ENCODE measurements at places on chromosomes 16 and 17.

DNA sequence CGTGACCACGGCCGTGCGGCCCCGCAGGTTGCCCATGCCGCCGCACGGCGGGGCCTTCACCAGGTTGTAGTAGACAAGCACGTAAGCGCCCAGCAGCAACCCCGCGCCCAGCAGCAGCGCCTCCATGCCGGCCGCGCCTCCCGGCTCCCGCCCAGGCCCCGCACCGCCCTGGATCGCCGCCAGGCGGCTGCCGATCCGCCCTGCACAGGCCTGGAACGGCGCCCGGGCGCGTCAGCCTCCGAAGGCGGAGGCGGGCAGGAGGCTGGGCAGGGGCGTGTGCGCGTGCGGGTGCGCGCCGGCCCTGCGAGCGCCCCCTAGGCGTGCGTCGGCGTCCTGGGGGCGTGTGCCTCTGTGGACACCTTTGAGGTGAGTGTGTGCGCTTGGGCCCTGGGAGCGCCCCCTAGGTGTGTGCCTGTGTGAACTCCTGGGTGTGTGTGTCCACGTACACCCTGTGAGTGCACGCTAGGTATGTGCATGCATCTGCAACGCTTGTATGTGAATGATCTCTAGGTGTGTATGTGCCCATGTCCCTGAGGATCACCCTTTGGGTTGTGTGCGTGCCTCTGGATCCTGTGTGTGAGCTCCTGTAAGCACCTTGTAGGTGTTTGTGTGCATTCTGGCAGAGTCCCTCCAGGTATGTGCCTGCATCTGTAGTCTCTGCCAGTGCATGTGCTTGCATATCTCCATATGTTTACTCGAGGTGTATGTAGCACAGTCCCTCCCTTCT is at the start of gene DHRS13:
DHRS13 (minus strand) TSS at position 261 of the 727 bp plus-strand sequence; CDS start at position 126, 135 bp downstream.
- ATAC-seq: peak; percentile 95

DNA sequence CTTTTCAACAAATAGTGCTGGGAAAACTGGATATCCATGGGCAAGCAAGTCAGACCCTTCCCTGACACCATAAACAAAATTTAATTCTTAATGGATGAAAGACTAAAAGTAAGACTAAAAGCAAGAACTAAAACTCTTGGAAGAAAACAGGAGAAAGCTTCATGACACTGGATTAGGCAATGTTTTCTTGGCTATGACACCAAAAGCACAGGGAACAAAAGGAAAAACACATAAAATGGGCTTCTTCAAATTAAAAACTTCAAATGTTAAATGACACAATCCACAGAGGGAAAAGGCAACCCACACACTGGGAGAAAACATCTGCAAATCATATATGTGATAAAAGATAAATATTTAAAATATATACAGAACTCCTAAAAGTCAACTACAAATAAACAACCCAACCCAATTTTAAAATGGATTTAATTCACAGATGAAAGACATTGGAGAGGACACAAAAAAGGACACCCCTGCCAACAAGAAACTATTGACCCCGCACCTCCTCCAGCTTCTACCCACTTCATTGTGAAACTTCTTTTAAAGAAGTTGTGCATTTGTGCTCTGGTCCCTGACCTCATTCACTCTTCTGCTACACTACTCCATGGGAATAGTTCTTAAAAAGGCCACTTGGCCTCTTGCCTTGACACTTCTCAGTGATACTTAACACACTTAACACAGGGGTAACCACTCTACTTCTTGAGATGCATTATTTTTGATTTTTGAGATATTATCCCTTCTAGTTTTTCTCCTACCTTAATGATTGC is 80.3 kb downstream of the TRIM37 start:
- ATAC-seq: peak; percentile 45

DNA sequence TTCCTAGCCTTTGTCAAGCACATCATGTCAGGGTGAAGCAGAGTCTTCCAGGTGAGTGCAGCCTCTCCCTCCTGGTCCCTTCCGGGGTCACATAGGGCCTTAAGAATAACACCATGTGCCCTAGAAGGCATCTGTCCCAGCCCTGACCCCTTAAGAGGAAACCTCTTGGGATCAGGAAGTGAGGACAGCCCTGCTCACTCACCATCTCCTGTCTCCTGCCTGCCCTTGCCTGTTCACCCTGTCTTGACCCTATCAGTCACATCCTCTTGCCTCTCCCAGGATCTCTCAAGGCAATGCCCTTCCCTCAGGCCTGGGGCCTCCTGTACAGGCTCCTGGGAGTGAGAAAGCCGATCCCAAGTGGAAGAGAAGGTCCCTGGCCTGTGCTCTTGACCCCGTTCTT is 13.9 kb downstream of the MYL4 start:
- no peak for ATAC-seq

DNA sequence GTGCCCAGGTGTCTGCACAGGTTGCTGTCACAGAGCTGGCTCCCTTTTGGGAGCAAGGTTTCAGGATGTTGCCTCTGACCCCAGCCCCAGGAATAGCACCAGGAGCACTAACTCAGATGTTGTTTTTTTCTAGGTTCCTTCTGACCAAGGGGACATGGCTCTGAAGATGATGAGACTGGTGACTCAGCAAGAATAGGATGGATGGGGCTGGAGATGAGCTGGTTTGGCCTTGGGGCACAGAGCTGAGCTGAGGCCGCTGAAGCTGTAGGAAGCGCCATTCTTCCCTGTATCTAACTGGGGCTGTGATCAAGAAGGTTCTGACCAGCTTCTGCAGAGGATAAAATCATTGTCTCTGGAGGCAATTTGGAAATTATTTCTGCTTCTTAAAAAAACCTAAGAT is 28.1 kb downstream of the SCPEP1 start:
- no peak for ATAC-seq

- peak; percentile 96 for ATAC-seq
These were observed 71.5 kb downstream of the SEC14L1 start for GRCh38 chr17:77212081-77212832.

- no peak for ATAC-seq
These were observed 495 bp downstream of the PARN start for GRCh38 chr16:14629612-14629918.

GRCh38 chr16:72961115-72961832 is 86.7 kb downstream of the ZFHX3 start:
- ATAC-seq: no peak

GRCh38 chr16:85291302-85292148 is 179.3 kb upstream of the CIBAR2 start:
- no peak for ATAC-seq

DNA sequence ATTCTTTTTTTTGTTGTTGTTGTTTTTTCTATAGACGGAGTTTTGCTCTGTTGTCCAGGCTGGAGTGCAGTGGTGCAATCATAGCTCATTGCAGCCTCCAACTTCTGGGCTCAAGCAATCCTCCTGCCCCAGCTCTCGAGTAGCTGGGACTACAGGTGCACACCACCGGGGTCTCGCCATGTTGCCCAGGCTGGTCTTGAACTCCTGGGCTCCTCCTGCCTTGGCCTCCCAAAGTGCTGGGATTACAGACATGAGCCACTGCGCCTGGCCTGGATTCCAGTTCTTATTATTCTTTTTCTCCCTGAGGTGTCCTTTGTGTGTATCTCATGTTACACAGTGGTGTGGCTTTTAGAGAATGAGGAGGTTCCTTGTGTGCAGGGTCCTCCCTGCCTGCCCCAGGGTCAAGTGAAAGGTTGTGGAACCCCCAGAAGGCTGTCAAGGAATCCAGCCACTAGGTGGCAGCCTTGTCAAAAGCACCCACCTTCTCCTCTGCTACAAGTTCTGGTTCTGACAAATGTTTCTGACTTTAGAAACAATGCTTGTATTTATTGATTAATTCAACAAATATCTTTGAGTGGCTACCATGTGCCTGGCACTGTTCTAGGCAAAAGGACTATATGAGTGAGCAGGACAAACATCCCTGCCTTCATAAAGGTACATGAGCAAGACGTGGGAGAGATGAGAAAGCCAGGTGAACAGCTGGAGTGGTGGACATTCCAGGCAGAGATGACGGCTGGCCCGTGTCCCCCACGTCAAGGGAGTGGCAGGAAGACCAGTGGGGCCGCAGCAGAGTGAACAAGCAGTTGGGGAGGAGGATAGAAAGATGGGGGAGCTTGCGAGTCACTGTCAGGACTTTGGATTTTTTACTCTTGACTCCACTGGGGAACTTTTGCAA is 112.4 kb downstream of the SPECC1 start:
- ATAC-seq: peak; percentile 69

DNA sequence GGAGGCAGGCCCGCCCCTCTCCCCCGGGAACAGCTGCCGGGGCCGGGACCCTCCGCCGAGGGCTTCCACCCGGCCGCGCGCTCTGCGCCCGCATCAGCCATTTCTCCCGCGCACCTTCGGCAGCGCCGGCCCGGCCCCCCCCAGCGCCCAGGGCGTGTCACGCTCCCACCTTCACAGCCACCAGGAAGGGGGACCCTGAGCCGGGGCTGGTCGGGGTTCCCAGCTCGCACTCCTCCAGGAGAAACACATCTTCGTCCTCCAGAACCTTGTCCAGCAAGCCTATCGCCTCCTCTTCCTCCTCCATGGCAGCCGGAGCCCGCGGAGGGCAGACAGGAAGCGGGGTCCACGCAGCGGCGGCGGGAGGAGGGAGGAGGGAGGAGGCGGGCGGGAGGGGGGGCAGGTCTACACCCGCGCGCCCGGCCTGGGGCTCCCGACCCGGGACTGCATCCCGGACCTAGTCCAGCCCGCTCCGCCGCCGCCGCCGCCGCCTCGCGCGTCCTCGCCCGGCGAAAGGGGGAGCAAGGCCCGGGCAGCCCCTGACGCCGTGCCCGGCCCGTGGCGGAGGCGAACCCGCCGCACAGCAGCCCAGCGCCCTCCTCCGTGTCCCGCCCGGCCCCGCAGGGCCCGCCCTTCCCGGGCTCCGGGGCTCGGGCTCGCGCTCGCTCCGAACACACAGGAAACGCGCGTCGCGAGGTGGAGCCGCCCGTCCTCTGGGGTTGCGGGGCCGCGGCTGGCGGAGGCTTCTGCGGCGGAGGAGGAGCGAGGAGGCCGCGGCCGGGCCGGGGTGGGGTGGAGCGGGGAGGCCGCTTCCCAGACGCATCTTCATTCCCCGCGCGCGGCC is 70.8 kb downstream of the ABR start:
- peak; percentile 79 for ATAC-seq

DNA sequence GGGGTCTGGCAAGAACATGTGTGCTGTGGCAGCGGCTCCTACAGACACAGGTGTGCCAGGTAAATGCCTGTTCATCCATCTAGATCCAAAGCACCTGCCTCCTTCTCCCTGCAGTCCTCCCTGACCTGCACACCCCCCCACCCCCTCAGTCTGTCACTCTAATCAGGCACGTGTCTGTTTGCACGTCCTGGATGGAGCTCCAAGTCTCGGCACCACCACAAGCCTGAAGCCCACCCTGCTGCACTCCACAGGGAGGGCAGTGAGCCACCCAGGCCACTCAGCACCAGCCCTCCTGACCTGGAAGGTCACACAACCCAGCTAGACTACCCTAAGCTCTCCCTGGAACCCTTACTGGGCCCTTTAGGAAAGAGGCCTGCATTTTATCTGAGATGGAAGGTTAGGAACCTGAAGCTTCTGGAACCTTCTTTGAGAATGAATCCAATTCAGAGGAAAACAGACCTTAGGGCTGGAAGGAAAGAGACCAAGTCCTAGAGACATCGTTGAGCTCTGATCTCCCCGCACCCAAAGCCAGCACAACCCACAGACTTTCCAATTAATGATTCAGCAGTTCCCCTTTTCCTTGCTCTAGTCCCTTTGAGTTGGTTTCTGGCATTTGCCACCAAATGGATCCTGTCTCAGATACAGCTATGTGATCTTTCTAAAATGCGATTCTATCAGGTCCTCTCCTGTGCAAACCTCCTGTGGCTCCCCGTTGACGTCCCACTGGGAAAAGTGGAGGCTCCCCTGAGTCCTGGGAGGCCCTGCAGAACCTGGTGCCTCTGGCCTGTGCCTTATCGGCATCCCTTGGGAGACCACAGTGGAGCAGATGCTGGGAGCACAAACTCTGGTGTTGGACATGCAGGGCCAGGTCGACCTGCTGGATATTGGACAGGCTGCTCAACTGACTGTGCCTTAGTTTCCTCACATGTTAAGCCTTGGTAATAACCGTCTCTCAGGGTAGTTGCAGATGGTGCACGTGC is 67.9 kb downstream of the PRMT7 start:
- ATAC-seq: no peak

DNA sequence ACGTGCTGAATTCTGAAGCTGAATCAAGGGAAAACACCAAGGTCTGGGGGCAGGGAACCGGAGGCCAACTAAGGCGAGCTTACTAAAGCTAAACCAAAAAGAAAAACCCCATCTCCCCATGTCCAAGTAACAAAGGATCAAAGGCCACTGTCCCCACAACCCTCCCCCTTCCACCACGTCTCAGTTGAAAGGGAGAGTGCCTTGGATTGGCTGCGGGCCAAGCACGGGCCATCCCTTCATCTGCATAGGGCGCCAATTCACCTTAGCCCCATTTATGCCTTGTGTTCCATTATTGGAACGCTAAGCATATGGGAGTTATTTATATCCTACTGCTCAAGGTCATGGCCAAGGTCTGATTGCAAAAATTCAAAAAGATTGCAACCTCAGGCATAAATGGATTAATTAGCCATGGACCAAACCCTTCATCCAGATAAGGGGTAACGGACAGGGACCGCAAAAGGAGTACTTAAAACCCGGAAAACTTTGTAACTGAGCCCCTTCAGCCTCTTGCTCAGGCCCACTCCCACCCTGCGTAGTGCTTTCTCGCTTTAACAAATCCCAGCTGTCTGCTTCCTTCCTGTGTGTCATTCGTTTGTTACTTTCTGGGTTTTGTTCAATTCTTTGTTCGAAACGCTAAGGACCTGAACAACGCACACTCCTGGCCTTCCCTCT is 740 bp upstream of the ATP6V0D1 start:
- peak; percentile 14 for ATAC-seq

- ATAC-seq: no peak
These were observed 19.8 kb upstream of the MAP3K14 start for GRCh38 chr17:45336390-45337182.

Data from stimulated activated memory B cell treated with anti-CD40 and anti-IgM and Interleukin-4, amounts not matched to agents 10 μg/mL and 1 μg/mL and 100 μg/mL, for 72 hours (primary cell).